ENCODE measurements at places on chromosomes 5 and 9.
A peak's percentile ranks its signal among the peaks of the same experiment; 100 is the strongest.

DNA sequence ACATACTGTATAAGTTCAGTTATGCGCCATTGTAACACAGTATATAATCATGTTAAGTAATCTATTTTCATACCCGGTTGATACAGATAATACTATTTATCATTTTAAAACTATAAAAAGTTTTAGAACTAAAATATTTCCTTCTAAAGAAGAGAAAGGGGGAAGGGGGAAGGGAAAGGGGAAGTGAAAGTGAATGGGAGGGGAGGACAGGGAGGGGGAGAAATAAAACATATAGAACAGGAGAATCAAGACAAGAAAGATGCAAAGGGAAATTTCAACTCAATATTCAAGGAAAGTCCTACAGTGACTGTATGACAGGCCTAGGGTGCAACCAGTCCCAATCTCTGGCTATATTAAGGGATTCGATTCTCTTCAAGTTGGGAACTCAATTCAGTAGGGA is 1278.8 kb downstream of the MAT2B start:
- DNase-seq, result no peak

DNA sequence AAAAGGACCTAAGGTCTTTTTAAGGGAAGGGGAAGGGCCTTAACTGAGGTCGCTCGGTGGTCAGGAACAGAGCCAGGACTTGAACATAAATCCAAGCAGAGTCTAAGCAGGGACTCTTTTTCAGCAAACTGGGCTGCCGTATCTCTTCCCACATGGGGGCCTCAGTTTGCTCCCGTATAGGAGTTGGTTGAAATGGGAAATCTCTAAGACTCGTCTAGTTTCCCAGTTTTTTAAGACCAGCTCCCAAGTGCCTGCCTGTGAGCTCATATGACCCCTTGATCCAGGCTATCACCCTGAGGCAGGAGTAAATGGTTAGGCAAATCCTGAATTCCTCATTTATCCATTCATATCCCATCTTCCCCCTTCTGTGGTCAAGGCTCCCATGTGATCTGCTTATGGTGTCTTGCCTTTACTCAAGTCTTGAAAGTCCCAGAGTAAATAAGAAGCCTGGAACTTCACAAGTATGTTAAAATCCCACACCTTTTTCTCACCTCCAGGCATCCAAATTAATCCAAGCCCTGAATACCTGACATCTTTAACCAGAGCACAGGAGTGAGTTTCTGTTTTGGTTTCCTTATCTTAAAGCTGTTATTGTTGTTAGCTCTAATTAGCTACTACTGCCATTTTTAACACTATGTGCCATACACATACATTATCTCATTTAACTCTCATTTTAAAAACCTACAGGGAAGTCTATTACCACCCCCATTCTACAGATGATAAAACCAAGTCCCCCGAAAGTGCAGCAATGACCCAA is 3.0 kb downstream of the ARSI start:
- no peak for DNase-seq

DNA sequence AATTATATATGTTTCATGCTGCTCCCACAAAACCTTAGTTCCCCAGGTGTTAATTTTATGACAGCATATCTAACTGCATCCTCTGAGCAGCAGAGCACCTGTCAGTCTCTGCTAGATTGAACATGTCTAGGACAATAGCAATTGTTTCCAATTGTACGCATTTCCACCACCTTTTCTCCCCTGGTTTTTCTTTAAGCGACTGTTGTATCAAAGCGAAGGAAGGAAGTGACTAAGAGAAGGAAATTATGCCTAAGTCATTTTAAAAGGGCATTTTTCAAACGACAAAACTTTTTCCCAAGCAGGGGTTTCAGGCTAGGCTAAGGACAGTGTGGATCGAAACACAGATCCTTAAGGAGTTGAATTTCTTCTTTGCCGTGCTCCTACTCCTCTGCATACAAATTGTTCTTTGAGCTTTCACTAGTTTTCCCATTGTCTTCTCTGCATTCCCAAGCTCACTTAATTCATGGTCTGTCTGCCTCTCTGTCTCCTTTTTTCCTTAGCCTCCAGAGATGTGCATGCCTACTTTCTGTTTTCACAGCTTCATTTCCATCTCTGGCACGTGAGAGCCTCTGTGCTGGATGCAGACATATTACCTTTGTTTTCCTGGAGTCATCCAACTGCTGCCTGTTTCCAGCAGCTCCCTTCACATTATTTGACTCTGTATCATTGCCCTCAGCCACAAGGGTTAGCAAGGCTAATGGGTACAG is 39.4 kb upstream of the STARD4 start:
- no peak for DNase-seq

- DNase-seq, result no peak
These were observed 25.4 kb upstream of the DCP2 start for GRCh38 chr5:112951124-112951702.

DNA sequence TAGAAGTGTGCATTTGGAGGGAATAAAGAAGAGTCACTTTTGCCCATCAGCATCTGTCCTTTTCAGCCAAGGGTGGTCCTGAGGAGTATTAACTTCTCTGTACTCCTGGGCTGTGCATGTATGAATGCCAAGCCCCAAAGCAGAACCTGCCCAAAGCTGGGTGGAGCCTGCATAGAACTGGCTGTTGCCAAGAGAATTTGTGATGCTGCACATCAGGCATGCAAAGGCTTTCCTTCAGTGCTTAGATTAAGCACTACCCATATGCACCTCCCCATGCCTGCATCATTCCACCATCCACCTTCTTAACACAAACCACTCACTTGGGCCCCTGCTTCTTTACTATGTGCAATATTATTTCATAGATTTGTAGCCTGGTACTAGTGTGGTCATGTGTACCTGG is 493.8 kb downstream of the KIF4B start:
- DNase-seq, result no peak

GRCh38 chr9:95167998-95168397 is 149.5 kb downstream of the FANCC start:
- peak; percentile 94 for DNase-seq
